ENCODE measurements at places on chromosomes 6 and 20.

GRCh38 chr20:33846291-33846935 lies 35.3 kb downstream of the CHMP4B start:
- DNase-seq: no peak

DNA sequence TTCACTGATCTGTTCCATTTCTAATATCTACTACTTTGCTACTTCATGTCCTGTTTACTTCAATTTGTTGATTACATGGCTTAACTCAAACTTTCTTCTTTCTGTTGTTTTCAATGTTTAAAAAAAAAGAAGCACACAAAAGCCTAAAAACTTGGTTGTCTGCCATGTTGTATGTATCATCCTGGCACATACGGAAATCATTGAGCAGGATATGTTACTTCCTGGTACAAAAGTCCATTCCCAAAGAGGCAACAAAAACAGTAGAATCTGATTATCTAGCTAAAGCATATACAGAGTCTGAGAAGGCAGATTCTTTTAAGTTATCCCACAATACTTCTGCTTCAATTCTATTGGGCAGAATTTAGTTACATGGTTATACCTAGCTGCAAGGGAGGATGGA lies 14.5 kb upstream of the COL12A1 start:
- no peak for DNase-seq

GRCh38 chr6:168877821-168878282 lies 375.8 kb downstream of the THBS2 start:
- peak; percentile 29 for DNase-seq

DNA sequence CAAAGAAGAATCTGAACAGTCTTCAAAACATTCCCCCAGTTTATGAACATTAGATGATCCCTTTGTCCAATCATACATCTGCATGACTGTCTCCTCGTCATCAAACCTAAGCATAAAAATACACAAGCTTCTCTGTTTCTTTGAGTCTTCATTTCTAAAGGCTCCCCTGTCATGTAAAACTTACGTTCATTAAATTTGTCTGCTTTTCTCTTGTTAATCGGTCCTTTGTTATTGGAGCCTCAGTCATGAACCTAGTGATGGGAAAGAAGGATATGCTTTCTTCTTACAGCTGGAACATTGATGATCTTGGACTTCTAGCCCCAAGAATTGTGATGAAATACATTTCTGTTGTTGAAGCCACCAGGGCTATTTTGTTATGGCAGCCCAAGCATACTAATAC lies 18.0 kb upstream of the RIPOR2 start:
- DNase-seq: no peak

DNA sequence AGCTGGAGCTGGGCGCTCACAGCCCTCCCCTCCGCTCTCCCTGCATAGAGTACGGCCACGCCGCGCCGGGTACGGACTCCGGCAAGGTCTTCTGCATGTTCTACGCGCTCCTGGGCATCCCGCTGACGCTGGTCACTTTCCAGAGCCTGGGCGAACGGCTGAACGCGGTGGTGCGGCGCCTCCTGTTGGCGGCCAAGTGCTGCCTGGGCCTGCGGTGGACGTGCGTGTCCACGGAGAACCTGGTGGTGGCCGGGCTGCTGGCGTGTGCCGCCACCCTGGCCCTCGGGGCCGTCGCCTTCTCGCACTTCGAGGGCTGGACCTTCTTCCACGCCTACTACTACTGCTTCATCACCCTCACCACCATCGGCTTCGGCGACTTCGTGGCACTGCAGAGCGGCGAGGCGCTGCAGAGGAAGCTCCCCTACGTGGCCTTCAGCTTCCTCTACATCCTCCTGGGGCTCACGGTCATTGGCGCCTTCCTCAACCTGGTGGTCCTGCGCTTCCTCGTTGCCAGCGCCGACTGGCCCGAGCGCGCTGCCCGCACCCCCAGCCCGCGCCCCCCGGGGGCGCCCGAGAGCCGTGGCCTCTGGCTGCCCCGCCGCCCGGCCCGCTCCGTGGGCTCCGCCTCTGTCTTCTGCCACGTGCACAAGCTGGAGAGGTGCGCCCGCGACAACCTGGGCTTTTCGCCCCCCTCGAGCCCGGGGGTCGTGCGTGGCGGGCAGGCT lies 4.6 kb downstream of the KCNK15 start:
- DNase-seq: no peak

- no peak for DNase-seq
Observed at GRCh38 chr6:6007366-6008088, 802 bp upstream of the NRN1 start.

GRCh38 chr20:35226884-35227681 lies 593 bp downstream of the MMP24 start:
- peak; percentile 28 for DNase-seq

- peak; percentile 40 for DNase-seq
Observed at GRCh38 chr6:27668442-27669294, 195.8 kb upstream of the ZNF184 start.

- no peak for DNase-seq
Observed at GRCh38 chr6:55818482-55818881, 56.9 kb downstream of the BMP5 start.

DNA sequence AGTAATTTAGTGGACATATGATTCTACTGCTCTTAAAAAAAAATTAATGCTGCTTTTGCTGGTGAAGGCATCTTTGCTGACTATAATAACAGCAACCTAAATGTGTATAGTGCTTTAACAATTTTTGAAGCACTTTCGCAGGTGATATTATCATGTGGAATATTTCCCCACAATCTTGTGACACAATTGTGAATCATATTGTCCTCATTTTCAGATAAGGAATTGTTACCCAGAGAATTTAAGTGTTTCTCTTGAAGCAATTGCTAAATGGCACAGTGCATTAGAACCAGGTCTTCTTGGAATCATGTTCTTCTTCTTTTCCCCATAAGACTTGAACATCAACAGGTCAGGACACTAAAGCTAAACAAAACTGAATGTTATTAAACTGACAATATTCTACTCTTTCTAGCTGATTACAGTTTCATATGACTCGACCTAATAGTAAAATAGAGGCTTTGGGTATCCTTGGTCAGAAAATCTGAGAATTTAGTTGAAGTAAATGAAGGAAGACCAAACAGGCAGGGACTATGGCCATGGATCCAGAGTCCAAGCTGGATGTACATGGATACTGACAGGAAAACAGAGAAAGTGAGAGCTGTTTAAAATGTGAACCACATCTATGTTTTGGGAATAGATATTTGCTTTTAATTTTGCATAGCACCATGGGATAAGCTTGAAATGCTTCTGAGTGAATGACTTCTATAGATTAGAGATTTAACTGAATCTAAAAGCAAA lies 121.8 kb upstream of the SLC35B3 start:
- DNase-seq: no peak

DNA sequence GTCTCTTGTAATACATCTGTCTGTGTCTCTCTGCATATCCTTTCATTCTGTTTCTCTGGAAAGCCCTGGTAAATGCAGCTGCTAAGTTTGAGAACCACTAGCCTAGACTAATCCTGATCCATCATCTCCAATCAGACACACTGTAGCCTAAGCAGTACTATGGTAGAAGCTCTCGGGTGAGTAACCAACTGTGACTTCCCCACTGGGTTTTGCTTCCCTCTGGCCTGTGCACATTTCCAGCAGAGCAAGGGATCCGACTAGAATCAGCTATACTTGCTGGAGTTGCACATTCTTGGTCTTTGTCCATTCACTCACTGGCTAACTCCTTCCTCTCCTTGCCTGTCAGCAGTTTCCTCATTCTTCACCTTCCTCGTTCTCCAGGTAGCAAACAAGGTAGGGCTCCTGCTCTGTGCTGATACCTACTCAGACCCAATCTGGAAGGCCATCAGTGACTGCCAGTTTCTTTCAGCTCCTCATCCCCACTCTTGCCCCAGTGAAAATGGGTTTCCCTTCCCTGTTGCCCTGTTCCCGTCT lies 184.2 kb downstream of the PLCB4 start:
- no peak for DNase-seq

- no peak for DNase-seq
Observed at GRCh38 chr6:166588691-166589336, 2.3 kb upstream of the RAMACL start.
